ENCODE measurements at places on chromosomes 3 and 15. TPM values are rescaled to one million over a fixed set of nuclear protein-coding genes. Genes with fewer than 3 reads are reported as not detected.

RASL12 gene
- 8.0 TPM for total RNA-seq

C3orf22 gene
- not detected for total RNA-seq

MORF4L1 gene
- total RNA-seq: 316 TPM

ZNF774 gene
- total RNA-seq: 6.8 TPM

LSM3 gene
- 15.6 TPM for total RNA-seq

FAM43A gene
- 18.6 TPM for total RNA-seq

RHOV gene
- total RNA-seq: not detected

PCOLCE2 gene
- total RNA-seq: 3.1 TPM

DNAJA4 gene
- total RNA-seq: 21.9 TPM

DNA sequence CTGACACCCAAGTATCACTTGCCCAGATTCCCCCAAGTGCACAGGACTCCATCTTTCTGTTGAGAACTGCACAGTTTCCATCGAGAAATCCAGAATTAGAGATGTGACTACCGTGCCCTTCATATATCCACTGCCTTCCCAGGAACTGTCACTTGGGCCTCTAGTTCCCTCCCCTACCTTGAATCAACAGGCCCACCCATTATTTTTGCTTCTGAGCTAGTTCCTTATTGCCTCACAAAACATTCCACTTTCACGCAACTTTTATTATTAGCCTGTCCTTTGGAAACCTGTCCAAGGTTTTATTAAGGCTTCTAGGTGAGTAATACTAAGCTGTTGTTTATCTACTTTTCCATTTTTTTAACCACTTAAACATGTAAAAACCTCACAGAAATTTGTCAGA is 17.1 kb upstream of the SLC30A4 start:
- DNase-seq: no peak

DNA sequence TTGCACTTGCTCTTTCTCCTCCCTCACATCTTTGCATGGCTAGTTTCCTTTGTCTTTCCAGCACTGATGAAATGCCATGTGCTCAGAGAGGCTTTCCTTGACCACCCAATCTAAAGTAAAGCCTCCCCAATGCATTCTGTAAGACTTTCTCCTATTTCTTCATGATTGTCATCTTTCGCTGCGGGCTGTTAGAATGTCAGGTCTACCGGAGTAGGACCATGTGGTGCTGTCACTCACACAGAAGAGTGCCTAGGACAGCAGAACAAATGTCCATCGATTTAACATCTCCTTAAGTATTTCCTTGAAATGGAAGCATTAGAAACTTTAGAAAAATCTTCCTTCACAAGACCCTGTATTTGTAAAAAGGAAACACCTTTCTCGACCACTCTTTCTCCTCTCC is 99.9 kb upstream of the TMC3 start:
- no peak for DNase-seq

DNA sequence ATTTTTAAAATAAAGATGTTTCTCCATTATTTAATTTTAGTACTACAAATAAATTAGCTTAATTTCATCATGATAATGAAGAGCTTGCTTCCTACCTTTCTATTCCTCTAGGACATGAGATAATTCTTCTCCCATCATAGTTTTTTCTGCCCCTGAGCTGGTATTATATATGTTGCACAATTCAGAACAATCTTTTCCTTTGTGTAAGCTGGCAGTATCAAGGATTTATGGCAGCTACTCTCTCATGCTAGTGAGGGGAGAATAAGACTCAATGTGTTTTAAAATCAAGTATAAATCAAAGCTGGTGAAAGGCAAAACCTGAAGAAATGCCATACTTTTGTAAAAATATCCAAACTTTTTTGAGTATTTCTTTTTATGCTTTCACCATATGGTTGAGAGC is 1405.3 kb downstream of the SI start:
- no peak for DNase-seq

GRCh38 chr3:128787256-128788253 is 61.6 kb downstream of the RAB7A start:
- peak; percentile 65 for DNase-seq

DNA sequence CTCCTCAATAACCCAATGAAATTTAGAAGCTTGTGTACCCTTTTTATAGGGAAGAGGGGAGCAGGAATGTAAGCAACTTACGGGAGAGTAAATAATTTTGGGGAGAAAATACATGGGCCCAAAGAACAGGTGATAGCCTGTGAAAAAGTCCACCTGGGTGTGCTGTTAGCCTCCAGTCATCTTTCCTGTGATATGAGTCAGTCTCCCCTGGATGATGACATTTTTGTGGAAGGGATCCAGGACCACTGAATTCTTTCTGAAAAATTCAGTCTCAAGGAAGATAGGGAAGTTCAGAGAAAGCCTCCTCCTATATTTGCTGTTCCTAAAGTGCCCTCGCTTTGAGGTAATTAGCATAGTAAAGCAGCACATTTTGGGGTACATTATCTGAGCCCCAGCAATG is 149.8 kb downstream of the SQOR start:
- DNase-seq: no peak

DNA sequence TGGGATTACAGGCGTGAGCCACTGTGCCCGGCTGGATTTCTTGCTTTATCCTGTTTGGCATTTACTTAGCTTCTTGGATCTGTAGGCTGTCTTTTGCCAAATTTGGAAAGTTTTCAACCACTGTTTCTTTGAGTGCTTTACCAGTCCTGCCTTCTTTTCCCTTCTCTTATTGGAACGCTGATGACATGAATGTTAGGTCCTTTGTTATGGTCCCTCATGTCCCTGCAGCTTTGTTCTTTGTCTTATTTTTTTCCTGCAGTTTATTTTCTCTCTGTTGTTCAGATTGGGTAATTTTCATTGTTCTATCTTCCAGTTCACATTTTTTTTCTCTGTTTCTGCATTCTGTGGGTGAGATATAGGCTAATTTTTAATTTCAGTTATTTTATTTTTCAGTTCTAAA is 25.0 kb downstream of the SH3GL3 start:
- no peak for DNase-seq

DNA sequence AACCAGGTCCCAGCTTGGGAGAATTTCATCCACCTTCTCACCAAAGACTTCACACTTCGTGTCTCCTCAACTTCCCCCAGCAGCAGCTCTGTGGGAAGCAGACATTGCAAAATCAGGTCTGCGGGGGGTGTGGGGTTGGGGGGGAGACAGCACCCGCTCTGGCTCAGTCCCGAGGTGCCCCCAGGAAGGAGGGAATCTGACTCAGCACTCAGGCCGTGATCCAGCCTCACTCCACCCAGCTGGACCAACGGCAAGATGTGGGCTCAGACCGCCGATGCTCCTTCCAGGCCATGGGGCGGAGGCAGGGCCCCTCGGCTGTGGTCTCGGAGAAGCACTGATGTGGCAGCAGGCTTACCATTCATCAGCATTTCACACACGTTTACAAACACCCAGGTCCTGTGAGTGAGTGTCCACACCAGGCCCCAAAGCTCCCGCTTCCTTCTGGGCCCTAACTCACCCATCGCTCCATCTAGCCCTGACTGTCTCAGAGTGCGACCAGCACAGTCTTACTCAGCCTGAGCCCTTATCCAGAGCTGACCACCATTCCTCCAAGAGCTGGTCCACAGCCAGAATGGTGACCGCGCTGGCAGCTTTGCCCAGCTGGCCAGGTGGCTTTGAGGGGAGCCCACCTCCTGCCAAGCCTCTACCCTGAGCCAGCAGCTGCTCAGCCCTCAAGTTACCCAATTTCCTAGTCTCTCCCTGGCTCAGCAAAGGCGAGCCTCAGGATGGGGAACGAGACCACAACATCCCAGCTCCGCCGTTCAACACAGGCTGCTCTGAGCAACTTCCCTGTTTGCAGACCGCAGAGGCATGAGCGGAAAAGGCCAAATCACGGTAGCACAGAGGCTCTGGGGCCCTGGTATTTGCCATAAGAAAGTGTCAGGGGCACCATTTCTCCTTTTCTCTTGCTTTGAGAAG is 3.3 kb downstream of the STAB1 start:
- DNase-seq: no peak

DNA sequence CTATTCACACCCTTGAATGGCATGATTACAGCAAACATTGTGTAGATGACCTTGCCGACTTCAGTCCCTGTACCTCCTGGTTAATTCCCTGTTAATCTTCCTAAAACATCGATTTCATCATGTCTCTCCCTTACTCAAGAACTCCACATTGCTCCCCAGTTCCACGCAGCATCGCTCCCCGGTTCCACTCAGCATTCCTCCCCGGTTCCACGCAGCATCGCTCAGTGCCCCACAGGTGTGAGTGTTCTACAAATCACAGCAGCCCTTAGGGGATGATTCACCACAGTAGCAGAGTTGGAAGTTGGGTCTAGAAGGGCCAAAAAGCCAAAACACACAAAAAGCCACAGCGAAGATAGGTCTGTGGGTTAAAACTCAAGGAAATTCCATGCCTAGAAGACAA is 8.6 kb upstream of the TNK2 start:
- no peak for DNase-seq

DNA sequence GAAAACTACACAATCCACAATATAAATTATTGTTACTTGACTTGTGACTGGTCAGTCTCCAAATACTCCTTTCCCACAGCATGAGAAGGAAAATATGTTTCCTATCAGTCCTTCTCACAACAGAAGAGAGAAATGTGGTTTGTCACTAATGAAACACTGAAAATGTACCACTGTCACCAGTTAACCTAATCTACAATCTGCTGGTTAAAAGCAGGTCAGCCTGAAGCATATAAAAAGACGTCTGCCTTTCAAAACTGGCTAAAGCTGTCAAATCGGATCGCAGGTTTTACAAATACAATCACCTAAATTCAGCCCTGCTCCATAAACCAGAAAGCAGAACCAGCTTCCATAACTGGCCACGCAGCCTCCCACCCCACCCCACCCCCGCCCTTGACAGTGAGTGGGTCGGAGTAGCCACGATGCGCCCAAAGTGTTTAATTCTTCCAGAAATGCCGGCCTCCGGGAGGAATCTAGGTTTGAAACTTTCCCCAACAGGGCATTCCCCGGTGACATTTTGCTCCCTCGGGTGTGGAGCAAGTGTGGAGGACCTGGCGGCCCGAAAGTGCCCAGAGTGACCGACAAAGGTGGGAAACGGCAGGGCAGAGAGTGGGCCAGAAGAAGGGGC is 682 bp downstream of the ETFA start:
- peak; percentile 21 for DNase-seq

DNA sequence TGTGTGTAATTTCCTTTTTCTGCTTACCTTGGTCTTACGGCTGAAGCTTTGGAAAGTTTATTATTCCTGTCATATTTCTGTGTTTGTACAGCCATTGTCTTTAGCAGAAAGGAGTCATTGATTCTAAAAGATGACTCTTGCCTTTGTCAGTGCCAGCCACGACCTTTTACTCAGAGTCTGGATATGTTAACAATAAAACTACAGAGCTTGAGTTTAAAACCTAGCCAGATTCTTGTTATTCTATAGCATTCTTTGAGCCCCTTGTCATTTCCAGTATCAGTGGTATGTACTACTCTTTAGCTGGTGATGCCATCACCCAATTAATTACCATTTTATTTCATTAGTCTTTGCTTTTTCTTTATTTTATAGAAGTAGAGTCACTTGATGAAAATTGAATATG is 142.4 kb downstream of the TCF12 start:
- no peak for DNase-seq

DNA sequence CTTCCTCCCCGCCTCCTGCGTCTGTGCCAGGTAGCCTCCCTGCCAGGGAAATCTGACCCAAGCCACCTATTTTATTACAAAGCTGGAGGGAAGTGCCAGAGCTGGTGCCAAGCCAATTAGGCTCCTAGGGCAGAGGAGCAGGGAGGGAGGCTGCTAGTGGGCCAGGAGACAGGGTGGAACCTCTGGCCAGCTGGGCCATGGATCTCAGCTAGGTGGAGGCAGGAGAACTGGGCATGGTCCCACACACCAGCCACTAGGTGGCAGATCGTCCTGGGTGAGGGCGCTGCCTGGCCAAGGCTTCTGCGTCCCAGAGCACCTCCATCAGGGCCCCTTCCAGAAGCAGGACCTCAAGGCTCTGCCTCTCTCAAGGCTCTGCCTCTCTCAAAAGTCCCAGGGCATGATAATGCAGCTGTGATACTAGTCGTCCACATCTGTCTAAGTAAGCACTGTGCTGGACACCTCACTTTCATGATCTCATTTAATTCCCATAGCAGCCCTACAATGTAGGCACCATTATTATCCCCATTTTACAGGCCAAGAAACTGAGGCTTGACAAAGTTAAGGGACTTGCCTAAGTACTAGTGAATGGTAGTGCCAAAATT is 4.5 kb upstream of the RFT1 start:
- DNase-seq: peak; percentile 99

- DNase-seq: no peak
Observed at GRCh38 chr3:103991461-103992115, 1375.1 kb upstream of the ALCAM start.

DNA sequence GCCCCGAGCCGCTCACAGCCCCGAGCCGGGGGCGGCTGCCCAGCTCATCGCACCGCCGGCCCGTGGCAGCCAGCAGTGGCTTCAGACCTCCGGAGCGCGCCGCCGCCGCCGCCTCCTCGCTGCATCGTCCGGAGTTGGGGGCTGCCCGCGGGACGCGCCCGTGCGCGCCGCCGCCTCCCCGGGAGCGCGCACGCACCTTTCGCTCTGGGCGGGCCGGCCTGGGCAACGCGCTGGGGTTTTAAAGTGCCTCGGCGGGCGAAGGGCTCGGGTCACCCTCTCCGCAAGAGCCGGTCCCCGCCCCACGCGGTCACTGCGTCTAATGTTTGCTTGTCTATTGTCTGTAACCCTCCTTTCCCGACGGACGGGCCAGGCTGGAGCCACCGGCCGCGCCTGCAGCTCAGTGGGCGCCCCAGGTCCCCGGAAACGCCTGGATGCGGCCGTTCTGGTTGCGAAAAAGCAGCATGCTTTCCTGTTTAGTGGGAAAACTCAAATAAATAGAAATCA is at the start of gene RYK:
Gene RYK (minus strand): TSS at position 143 of the 504 bp plus-strand sequence. CDS start 205 bp downstream, outside the sequence.
- peak; percentile 82 for DNase-seq

GRCh38 chr15:30650012-30650929 is 24.3 kb downstream of the ARHGAP11B start:
- no peak for DNase-seq

DNA sequence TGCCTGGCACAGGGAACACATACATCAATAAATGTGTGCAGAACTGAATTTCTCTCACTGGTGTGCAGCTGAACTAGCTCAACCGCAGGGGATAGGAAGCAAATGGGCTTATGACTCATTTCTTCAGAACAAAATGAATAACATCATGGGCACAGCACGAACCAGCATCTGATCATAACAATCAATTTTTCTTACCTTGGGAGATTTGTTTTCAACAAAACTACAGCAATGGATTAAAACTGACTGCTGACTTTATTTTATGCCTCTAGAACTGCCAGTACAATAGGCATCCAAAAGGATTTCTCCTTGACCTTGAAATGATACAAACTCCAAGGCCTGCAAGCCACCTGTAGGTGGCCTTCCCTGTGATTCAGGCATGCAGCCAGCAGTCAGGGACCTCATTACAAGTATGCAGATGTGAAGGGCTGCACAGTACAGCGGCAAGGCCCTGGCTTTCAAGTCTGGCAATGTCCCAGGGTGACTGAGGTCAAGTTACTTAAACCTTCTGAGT is 26.1 kb downstream of the TAMM41 start:
- DNase-seq: peak; percentile 48

DNA sequence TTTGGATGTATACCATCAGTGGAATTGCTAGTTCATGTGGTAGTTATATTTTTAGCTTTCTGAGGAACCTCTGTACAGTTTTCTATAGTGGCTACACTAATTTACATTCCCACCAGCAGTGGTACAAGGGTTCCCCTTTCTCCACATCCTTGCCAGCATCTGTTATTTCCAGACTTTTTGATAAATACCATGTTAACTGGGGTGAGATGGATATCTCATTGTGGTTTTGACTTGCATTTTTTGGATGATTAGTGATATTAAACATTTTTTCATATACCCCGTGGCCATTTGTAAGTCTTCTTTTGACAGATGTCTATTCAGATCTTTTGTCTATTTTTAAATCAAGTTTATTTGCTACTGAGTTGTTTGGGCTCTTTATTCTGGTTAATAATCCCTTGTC is 455.6 kb upstream of the RARB start:
- DNase-seq: no peak

GRCh38 chr3:133663569-133664313 is 2.0 kb upstream of the TOPBP1 start:
- no peak for DNase-seq

All from thyroid gland (tissue), 4 donors.